ENCODE measurements at places on chromosomes 1 and 21.

DNA sequence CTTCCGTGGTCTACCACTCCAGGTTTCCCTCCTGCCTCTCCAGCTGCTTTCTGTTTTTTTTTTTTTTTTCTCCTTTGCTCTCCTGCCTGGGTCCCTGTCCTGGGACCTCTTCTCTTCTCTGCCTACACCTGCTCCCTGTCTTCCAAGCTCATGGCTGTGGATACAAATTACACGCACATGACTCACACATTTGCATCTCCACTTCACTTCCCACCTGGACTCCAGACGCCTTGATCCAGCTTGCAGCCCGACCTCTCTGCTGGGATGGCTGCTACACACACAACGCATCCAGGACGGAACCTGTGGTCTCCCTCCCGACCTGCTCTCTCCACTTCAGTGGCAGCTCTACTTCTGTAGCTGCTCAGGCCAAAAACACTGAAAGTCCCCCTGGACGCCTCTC is 44.4 kb upstream of the B3GALT5 start:
- no peak for DNase-seq

DNA sequence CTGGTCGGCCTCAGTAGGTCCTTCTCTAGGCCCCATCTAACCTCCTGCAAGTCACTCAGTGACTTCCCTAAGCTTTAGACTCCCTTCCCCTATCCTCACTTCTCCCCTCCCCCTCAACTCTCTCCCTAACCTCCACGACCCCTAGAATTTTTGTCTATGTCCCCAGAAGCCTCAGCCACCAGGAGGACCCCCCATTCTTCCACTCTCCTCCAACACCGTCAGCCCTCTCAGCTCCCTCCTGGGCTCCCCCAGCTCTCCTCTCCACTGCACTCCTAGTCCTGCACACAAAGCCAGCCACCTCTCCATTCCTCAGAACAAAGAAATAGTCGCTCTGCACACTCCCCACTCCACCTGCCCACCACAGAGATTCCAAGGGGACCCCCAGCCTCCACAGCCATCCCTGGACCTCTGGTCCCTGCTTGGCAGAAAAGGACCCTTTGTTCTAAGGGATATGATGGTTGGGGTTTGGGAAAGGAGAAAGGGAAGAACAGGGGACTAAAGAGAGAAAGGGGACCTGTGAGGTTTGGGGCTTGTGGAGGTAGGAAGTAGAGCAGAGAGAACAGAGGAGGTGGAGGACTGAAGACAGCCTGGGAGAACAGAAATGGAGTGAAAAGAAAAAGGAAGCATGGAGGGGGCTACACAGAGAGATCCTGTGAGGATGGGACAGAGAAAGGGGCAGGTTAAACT is 2.8 kb downstream of the ARHGEF2 start:
- no peak for DNase-seq

DNA sequence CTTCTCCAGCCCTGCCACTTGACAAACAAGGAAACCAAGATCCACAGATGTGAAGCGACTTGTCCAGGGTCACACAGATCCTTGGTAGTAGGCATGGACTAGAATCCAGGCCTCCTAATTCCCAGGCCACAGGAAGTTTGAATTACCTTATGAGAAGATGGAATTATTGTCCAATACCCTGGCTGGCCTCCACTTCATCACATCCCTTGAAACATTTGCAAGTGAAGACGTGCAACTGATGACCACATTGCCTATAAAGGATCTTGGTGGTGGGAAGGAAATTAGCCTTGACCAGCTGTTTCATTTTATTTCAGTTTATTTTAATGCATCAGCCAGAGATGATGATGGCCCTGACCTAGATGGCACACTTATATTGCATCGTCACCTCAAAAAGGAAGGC is 165.8 kb upstream of the CAMK1G start:
- DNase-seq = no peak

DNA sequence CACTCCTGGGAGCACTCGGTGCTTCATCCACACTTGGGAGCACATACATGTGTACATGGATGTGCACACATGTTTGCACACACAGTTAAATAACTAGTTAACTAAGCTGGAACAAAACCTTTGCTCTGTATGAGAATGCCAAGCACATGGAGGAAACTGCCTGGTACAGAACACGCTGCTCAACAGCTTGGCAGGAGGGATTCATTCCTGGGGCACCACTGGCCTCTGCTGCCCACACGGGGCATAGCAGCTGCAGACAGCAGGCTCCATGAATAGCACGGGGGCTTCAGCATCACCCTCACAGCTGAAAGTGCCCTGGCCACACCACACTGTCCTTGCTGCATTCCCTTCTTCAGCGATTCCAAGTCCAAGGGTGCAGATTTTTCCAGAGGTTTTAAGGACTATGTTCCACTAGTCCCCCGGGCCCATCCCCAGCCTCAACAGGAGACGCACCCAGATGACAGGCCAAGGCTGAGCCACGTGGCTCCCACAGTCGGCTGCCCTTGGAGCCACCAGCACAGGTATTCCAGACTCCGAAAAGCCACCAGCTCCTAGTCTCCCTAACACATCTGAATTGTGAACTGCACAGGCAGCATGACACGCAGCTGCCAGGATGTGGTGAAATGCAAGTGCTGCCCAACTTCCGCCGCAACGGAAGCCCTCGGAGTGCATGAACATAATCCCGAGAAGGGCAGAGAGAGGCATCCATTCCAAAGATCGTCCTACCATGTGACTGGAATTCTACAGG is 16.9 kb downstream of the NPHP4 start:
- peak; percentile 71 for DNase-seq

Data from small intestine (tissue), 16 donors.